IPS-NIHi11 (cell line): ENCODE measurements at places on chromosomes 3 and 15.

- no peak for DNase-seq
Observed at GRCh38 chr15:48332642-48333034, 1.4 kb downstream of the DUT start.

DNA sequence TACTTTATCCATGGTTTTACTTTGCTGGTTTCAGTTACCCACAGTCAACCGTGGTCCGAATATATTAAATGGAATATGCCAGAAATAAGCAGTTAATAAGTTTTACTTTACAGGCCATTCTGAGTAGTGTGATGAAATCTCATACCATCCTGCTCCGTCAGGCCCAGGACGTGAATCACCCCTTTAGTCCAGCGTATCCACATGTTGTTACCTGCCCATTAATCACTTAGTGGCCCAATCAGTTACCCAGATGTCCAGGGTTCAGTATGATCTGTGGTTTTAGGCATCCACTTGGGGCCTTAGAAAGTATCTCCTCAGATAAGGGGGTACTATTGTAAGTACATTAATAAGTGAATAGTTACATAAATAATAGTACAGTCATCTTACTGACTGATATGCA lies 88.0 kb downstream of the TTBK2 start:
- DNase-seq: no peak

- DNase-seq: no peak
Observed at GRCh38 chr3:174583396-174583795, 275.7 kb upstream of the NAALADL2 start.

DNA sequence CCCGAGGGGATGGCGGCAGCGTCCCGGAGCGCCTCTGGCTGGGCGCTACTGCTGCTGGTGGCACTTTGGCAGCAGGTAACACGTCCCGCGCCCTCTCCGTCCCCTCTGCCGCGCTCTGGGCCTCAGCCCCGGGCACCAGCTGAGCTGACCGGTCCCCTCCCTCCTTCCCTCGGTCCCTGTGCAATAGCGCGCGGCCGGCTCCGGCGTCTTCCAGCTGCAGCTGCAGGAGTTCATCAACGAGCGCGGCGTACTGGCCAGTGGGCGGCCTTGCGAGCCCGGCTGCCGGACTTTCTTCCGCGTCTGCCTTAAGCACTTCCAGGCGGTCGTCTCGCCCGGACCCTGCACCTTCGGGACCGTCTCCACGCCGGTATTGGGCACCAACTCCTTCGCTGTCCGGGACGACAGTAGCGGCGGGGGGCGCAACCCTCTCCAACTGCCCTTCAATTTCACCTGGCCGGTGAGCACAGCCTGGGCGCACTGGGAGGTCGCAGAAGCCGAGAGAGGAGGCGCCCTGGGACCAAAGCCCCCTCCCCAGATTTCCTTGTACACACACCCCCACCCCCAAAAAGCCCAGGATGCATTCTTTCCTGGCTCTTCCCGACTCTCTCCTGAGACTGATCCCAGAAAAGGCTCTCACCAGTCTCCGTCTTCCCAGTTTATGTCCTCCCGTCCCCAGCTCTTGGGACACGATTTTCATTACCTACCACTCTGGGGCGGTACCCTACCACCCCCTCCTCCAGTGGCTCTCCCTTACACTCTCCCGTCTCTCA lies 705 bp downstream of the DLL4 start:
- DNase-seq: no peak

DNA sequence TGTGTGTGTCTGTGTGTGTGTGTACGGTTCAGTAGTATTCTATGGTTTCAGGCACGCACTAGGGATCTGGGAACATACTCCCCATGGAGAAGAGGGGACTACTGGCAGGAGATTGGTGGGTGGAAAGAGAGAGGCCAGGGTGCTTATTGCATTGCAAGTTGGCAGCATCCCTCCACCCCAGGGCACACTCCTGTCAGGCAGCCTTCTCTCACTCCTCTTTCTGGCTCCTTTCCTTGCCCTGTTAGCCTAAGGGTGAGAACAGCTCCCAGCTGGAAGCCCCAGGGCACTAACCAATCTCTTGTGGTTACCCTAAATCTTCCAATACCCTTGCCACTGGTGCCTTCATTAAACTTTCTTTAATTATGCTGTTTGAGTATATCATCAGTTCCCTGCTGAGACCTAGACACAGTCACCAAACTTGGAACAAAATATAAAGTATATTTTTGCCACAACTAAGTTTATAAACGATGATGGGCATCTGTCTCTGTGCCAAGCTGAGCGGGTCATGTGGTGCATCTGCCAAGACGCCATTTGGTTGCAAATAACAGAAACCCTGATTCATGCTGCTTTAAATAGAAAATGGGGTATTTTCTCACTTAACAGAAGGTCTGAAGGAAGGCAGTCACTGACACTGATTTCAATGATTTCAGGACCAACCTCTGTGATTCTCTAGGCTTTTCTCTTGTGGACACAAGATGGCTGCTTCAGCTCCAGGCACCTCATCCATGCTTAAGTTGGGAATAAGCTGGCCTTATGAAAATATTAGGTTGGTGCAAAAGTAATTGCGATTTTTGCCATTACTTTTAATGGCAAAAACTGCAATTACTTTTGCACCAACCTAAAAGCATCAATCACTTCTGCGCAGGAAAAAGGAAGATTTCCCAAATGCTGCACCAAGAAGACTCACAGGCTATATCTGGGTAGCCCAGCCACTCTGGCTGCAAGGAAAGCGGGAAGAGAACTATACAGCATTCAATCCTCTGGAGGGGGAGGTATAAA lies 476.9 kb upstream of the PROK2 start:
- DNase-seq: no peak

DNA sequence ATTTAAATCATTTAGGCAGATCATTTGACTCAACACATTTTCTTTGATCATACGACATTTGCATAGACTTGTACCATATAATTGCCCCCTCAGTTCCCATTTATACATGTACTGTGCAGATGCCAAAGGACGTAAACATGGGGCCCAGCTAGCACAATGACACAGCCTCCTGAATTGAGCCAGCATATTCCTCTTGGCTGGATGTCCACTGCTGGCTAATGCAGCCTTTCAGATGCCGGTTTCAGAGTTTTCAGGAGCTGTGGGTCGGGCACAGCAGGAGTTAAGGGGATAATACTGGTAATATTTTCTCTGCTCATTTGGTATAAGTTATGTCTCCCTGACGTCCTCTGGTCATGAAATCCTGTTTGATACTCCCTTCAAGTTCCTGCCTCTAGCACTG lies 39.4 kb downstream of the KAT2B start:
- no peak for DNase-seq

DNA sequence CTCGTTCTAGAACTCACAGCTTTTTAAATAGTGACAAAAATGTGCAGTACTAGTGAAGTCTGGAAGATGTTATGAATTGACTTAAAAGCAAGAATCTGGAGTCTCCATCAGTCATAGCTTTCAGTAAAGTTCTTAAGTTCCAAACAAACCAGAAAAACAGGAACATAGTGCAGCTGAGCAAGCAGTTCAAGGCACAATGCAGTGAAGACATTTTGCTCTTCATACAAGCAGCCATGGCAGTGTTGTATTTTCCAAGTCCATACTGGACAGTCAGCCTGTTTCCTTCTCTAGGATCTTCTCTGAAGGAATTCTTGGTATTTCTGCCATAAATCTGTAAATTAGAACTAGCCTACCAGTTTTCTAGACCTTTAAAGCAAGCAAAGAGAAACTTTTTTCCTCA lies 90.5 kb downstream of the LRRC28 start:
- DNase-seq: no peak

- DNase-seq: no peak
Observed at GRCh38 chr3:65664931-65665330, 373.8 kb downstream of the MAGI1 start.
